RPMI7951 (cell line): ENCODE measurements at places on chromosomes 16 and 17. TPM values are rescaled to one million over a fixed set of nuclear protein-coding genes. Genes with fewer than 3 reads are reported as not detected.

The CES3 gene
- total RNA-seq: 0.10 TPM in 1 of 2 replicates, not detected in the other

The LRRC37A3 gene
- 3.9 and 5.5 TPM in 2 replicates for total RNA-seq

The POLG2 gene
- total RNA-seq: 7.7 and 8.1 TPM in 2 replicates

The NME3 gene
- 50.2 and 65.5 TPM in 2 replicates for total RNA-seq

GRCh38 chr16:65049679-65050078 is 72.2 kb downstream of the CDH11 start:
- DNase-seq: no peak

DNA sequence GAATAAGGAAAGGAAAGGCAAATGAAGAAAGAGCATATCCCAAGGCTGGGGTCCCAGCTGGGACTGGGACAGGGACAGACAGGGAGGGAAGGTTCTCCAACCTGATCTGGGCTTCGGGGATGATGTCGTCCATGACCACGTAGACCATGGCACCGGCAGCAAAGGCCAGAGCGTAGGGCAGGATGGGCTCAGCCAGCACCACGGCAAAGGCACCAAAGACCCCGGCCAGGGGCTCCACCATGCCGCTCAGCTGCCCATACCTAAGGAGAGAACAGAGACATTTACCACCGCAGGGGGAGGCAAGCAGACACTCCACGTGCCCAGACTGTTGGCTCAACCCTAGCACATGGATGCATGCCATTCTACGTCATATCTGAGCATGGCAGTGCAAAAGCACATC is 443.8 kb downstream of the SLC39A11 start:
- no peak for DNase-seq

DNA sequence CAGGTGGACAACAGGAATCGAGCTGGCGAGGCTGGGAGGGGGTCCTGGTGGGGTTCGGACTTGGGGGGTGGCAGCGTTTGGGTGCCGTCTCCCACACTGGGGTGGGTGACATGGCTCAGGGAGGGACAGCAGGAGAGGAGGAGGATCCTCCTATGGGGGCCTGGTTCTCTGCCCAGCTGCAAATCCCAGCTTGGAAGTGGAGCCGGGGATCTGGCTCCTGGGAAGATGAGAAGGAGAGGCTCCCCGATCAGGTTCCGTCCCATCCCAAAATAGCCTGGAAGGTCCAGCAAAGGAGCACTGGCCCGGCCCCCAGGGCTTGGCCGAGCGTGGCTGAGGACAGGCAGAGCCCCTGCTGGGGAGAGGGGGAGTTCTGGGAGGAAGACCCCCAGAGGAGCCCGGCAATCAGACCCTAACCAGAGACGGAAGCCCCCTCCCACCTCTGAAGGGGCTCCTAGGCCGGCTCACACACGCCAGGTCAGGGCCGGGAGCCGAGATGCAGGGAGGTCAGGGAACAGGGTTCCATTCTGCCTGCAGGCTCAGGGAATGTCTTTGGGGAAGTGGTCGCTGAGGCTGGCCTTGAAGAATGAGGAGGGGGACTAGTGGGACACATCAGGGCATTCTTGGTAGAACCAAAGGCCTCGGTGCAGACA is 143.7 kb downstream of the ENGASE start:
- DNase-seq: no peak

GRCh38 chr17:60960398-60961065 is 282.9 kb downstream of the BCAS3 start:
- DNase-seq: peak; percentile 42

- DNase-seq: no peak
These were observed 589.2 kb downstream of the CDH11 start for GRCh38 chr16:64532691-64533090.

- DNase-seq: no peak
These were observed 71.0 kb downstream of the AATF start for GRCh38 chr17:37019741-37020129.

DNA sequence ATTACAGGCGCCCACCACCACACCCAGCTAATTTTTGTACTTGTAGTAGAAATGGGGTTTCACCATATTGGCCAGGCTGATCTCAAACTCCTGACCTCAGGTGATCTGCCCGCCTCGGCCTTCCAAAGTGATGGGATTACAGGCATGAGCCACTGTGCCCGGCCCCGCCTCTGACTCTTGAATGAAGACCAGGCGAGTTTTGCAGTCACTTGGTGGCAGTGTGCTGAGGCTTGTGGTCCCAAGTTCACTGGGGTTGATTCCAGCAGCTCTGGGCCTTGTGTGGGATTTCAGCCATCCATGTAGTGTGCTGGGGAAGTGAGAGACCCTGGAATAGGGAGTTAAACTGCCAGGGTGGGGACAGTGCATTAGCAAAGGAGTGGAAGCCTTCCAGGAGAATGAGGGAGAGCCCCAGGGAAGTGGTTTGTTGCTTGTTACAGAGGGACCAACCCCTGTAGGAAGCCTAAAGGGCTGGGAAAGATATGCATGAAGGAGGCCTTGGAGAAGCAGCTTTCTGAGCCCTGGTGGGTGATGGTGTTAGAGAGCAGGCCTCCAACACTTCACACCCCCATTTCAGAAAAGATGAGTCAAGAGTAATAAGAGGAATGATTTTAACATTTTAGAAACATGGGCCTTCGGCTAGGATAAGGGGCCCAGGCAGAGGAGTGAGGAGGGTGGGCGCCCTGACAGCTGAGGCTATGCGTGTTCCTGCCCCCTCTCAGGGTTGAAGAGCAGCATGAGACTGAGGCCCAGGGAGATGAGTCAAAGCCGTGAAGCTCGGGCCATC is 14.5 kb downstream of the PSKH1 start:
- DNase-seq: no peak

- DNase-seq: no peak
These were observed 14.5 kb downstream of the NGFR start for GRCh38 chr17:49509588-49509917.

DNA sequence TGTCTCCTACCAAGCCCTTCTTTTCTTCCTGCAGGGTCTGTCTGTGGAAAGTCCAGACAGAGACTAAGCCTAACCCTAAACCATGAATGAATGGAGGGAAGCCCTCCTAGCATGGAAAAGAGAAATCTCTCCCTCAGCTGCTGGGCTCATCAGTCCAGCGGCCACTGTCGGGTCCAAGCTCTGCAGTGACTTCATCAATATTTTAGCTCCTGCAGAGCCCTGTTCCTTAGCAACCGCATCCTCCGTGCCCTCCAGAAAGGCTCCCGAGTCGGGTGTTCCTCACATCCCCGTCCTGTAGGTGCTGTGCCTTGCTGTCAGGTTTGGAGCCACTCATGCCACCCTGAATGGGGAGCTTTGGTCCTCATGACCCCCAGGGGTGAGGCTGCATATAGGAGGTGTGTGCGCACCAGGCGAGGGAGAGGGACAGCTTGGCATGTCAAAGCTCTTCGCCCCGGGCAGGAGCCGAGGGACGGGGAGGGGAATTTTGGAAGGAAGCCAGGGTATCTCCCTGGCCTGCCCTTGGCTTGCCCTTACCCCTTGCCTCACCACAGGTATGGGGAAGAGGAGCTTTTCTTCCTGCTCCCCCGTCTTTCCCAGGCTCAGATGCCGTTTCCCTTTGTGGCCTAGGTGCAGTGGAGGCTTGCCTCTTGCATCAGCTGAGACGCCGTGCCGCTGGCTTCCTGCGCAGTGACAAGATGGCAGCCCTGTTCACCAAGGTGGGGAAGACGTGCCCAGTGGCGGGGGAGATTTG is 23.9 kb downstream of the SGSM2 start:
- no peak for DNase-seq

DNA sequence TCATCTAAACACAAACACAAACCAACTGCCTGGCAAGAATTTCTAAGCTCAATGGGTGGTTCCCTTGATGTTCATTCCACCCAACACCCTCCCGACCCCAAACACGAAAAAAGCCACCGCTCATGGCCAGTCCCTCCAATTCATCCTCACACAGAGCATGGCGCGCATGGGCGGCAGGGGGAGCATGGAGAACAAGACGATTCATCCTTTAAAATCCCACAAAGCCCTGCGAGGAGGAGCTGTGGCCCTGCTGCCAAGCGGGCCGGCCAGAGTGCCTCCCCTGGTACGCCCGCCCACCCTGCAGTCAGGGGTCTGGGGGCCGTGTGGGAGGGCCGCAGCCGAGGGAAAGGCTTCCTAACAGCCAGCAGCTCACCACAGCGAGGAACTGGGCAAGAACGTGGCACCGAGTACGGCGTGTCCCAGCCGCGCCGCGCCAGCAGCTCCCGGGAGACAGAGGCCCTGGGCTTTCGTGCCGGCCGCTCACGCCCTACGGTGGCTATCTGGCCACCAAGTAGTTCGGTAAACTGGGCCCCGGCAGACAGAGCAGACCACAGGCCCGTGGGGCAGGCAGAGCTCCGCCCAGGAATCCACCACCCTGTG is 60.9 kb downstream of the KLHDC4 start:
- DNase-seq: no peak

GRCh38 chr17:20927308-20927977 is 115.4 kb downstream of the USP22 start:
- DNase-seq: peak; percentile 12

- peak; percentile 74 for DNase-seq
These were observed 42.1 kb upstream of the TAOK1 start for GRCh38 chr17:29347831-29348629.

DNA sequence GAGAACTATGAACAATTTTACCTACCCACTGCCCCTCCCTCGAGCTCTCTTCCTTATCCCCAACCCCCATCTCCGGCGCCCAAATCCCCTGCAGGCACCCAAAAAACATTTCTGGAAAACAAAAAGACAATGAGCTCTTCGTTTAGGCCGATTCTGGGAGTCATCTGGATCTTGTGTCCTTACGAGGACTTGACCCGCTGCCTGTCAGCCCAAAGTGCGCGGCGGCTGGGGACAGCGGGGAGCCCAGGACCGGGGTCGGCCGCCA is 524 bp downstream of the STRADA start:
- no peak for DNase-seq
